ENCODE measurements at places on chromosomes 6 and 20.

- DNase-seq = no peak
Observed at GRCh38 chr6:46719099-46719498, 16.1 kb downstream of the PLA2G7 start.

DNA sequence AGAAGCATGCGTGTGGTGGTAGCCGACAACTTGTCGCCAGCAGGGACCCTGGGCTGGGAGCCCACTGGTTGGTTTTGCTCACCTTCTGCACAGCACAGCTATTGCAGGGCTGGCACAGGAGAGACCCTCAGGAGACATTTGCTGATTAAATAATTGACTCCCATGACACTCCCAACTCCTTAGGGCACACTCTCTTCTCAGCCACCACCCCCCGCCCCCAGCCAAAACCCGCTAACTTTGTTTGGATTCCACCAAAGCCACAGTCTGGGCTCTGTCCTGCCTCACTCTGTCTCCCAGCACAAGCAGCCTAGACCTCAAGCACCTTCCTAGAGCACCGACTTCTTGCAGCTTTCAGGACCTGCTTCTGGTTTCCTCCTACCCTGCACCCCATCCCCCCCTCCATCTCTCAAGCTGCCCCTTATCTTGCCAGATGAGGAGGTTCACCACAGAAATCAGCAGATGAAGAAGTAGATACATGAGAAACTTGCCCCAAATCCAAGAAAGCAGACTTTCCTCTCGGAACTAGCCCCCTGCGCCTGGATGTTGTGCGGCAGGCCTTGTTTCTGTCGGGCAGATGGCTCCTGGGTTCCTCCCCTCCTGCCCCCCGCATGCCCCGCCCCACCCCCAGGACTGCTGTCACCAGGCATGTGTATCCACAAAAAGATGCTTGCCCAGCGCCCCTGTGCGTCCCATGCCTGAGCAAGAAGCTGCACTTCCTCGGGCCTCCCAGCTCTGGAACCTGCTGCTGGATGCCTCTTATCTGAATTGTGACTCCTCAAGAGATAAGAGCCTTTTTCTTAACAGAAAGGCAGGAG lies 35.0 kb upstream of the CD93 start:
- no peak for DNase-seq

- DNase-seq = no peak
Observed at GRCh38 chr6:44559486-44560270, 172.2 kb downstream of the CDC5L start.

- DNase-seq = no peak
Observed at GRCh38 chr20:289693-290083, 862 bp downstream of the C20orf96 start.

GRCh38 chr20:43571771-43572170 lies 12.9 kb downstream of the SGK2 start:
- DNase-seq = no peak

DNA sequence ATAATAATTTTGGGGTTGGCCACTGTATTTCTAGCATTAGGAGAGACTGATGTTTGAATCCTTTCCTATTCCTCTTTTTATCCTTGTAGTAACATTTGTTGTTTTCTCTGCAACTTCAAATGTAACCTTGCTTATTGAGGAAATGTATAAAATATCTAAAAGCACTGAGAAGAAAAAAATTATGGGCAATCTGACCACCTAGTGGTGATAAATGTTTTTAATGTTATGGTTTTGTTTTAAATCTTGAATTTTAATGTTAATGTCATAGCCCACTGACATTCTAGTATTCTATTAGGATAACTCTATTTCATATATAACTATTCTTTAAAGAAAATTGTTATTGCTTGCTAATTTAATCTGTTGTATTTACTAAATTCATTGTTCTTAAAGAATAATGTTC lies 134.4 kb downstream of the FARS2 start:
- DNase-seq = no peak

GRCh38 chr6:108872141-108872557 lies 23.9 kb downstream of the ARMC2 start:
- peak; percentile 45 for DNase-seq

DNA sequence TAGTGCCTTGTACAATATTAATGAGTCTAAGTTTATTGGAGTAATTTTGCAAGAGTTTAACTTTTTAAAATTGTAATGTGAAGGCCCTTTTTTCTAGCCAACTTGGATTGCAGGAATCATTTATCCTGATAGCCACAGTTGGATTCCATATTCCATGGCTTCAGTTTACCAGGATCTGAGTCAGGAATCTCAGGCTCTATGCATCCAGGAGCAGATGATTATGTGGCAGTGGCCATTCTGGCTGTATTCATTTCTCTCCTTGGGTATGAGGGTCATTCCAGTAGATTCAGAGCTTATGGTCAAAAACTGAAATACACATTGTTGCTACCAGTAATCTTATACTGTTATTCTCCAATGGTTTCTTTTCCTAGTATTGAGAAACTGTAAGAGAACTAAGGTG lies 2.9 kb downstream of the AIG1 start:
- no peak for DNase-seq

DNA sequence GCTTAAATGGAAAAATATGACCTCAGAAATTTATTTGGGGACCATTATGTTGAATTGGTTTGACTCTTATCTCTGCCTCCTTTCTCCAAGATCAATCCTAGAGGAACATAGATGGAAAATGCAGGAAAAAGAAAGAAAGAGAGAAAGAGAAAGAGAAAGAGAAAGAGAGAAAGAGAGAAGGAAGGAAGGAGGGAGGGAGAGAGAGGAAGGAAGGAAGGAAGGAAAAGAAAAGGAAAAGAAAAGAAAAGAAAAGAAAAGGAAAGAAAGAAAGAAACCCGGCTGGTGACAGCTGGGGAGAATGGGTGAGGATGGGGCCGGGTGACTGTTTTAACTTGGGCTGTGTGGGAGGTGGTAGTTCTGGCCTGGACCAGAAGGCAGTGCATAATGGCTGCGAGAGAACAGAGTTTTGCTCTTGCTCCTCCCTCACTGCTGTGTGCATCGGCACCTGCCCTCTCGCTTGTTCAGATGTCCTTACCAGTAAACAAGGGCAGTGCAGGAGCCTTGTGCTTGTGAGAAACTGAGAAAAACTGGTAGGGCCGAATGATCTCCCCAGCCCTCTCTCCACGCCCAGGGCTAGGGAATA lies 24.7 kb downstream of the GLO1 start:
- no peak for DNase-seq

- DNase-seq = no peak
Observed at GRCh38 chr6:72832271-72832670, 210.4 kb downstream of the KCNQ5 start.

DNA sequence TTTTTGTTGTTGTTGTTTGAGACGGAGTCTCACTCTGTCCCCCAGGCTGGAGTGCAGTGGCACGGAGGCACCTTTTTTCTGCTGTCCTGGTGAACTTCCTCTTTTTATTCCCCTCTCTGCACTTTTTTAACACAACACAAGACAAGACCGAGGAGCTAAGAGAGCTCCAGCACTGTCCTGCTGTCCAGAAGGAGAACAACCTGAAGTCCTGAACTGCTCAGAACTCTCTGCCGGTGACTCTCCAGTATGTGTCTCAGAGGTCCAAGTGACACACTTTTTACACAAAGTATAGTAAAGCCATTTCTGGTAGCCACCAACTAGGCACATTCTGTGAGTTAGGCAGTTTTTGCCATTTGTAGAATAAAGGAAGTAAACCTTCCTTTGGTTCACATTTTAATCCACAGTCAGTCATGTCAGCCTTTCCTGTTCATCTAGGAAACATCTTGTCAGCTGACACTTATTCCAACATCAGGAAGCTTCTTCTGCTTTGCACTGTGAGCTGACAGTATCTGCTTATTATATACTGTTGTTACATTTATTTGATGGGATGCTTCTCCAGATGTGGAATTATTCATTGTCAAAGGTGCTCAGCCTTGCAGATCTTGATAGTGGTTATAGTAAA lies 28.1 kb upstream of the TXNDC5 start:
- no peak for DNase-seq

DNA sequence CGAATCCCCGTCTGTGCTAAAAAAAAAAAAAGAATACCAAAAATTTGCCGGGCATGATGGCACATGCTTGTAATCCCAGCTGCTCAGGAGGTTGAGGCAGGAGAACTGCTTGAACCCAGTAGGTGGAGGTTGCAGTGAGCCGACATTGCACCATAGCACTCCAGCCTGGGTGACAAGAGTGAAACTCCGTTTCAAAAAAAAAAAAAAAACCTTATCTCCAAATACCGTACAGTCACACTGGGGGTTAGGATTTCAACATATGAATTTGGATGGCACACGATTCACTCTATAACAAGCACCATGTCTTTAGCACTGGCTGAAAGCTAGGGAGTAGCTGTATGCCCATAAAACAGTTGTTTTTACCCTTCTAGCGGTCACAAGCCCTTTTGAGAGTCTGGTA lies 3.8 kb downstream of the SMIM13 start:
- no peak for DNase-seq

- DNase-seq = no peak
Observed at GRCh38 chr6:20876036-20876435, 341.8 kb downstream of the CDKAL1 start.

DNA sequence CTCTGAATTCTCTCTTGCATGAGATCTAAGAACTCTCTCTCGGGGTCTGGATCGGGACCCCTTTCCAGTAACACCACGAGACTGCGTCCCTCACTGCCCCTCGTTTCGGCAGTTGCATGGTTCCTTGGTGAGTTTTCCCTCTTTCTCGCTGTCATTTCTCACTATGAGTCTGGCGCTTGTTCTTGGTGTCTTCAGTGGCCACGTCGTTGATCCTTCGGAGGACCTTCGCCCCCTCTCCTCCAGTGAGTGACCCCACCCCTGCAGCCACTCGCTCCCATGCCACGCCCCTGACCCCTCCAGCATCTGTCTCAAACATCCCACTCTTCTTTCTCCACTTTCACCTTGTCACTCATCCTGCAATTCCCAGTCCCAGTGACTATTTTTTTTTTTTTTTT lies 23.0 kb downstream of the SYNJ2 start:
- no peak for DNase-seq

GRCh38 chr6:44253307-44254101 lies 3.8 kb downstream of the SLC35B2 start:
- peak; percentile 71 for DNase-seq

- no peak for DNase-seq
Observed at GRCh38 chr6:16450821-16451220, 212.4 kb downstream of the GMPR start.

DNA sequence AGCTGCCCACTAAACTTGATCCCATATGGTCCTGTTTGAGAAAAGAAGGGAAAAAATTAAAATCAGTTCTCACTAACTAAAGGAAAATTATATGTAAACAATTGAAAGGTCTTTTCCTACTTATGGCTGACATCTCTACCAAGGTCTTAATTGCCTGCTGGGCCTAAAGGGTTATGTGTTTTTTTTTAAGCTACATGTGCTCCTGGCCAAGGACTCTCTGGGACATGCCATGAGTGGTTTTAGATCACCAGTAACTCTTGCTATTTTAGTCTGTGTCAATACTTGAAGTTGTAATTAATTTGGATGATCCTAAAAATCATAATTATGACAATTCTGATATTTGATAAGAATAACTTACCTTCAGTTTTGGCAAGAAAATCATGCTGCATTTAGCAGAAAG lies 35.9 kb upstream of the EYA4 start:
- DNase-seq = no peak

GRCh38 chr20:3686867-3687321 lies 5.1 kb upstream of the ADAM33 start:
- no peak for DNase-seq

- DNase-seq = peak; percentile 57
Observed at GRCh38 chr20:53642196-53643030, 48.8 kb upstream of the ZNF217 start.

DNA sequence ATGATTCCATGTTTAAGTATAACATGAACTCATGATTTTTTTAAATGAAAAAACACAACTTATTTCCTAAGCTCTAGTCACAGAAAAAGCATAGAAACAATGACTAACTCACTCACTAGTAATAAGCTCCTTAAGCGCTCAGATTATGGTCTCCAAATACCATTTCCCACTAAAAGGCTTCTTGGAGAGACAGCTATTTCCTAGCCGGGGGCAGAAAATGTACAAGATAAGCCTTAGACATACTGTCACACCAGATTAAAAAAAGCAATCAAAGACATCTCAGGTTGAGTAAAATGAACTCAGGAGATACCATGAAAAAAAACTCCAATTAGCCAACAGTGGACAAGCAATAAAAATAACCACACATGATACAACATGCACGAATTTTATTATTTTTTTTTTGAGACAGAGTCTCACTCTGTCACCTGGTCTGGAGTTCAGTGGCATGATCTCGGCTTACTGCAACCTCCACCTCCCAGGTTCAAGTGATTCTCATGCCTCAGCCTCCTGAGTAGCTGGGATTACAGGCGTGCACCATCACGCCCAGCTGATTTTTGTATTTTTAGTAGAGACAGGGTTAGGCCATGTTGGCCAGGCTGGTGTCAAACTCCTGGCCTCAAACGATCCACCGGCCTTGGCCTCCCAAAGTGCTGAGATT lies 14.9 kb downstream of the SRPK1 start:
- no peak for DNase-seq

DNA sequence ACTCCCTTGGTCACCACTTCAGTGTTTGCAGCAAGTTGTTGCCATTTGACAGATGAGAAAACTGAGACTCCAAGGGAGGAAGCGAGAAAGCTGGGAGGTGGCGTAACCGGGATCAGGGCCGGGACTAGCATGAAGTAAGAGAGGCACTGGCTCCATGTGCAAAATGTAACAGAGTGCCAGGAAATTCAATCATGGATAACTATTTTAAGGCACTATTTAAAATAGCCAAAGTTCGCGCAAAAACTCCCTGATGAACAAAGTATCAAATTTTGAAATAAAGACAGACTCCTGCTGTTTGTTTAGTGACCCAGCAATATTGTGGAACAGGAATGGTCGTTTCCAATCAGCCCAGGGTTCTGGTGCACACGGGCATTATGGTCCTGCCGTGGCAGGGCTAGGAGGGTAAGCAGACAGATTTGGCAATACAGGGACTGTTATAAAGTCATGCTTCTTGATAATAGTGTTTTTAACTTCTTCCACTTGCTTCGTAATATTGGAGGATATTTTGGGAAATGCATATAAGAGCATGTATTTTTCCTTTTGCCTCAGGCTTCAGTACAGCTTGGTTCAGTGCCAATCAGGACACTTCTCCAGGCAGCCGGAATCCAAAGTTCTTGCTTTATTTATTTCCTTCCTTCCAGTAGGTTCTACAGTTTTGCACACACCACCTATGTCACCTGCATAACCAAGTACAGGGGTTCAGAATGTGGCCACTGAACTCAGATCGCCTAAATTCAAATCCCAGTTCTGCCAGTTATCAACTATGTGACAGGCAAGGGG lies 141.6 kb downstream of the EYA2 start:
- DNase-seq = no peak

DNA sequence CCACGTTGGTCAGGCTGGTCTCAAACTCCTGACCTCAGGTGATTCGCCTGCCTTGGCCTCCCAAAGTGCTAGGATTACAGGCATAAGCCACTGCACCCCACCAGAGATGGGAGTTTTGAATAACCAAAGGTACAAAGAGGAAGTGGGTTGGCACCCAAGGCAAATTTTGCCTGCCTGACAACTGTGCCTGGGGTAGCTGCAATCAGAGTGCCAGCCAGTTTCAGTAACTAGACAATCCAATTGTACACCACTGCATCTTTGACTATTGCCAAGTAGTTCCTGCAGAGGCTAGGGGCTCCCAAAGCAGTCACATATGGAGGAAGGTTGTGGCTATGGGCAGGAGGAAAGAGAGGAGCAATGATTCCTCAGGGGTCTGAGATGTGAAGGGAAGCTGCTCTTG lies 16.6 kb downstream of the ZC3H12D start:
- DNase-seq = no peak
